ENCODE measurements at places on chromosomes 2 and 18.

DNA sequence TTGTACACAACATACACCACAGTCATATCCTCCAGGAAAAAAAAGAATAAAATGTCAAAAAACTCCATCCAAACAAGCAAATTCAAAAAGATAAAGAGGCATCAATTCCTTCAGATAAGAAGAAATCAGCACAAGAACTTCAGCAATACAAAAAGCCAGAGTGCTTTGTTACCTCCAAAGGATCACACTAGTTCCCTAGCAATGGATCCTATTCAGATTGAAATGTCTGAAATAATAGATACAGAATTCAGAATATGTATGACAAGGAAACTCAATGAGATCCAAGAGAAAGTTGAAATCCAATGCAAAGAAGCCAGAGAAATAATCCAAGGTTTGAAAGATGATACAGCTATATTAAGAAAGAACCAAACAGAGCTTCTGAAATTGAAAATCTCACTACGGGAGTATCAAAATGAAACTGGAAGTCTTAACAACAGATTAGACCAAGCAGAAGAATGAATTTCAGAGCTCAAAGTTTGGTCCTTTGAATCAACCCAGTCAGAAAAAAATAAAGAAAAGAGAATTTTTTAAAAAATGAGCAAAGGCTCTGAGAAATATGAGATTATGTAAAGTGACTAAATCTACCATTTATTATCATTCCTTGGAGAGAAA is 80.6 kb downstream of the TRABD2A start:
- DNase-seq: no peak

DNA sequence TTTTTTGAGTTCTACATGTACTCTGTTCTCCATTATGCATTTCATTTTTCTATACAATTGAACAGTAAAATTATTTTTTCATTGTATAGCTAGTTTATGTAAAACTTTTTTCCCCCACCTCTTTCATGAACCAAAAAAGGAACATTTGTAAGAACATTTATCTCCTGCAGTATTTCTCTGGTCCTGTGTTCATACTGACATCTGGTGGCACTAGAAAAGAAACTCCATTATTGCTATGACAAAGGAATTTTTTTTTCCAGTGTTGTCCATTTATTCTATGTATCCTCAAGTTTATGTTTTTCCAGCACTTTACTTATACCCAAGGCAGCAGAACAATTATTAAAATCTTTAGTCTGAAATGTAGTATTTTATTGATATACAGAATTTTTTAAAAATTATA is 27.4 kb upstream of the CHAC2 start:
- no peak for DNase-seq

DNA sequence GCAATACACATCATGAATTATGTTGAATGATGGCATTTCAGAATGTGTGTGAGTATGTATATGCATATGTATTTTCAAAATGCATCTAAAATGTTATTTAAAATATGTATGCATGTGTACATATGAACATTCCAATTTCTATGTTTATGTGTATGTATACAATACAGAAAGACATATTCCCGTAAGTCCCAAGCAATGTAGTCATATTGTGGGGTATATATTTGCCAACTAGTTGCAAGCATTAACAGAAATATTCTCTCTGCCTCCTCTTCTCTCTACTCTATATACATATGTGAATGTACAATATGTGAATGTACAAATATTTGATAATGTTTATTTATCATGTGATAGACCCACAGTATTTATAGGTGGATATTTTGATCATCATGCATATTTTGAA is 345.8 kb upstream of the ZEB2 start:
- no peak for DNase-seq

DNA sequence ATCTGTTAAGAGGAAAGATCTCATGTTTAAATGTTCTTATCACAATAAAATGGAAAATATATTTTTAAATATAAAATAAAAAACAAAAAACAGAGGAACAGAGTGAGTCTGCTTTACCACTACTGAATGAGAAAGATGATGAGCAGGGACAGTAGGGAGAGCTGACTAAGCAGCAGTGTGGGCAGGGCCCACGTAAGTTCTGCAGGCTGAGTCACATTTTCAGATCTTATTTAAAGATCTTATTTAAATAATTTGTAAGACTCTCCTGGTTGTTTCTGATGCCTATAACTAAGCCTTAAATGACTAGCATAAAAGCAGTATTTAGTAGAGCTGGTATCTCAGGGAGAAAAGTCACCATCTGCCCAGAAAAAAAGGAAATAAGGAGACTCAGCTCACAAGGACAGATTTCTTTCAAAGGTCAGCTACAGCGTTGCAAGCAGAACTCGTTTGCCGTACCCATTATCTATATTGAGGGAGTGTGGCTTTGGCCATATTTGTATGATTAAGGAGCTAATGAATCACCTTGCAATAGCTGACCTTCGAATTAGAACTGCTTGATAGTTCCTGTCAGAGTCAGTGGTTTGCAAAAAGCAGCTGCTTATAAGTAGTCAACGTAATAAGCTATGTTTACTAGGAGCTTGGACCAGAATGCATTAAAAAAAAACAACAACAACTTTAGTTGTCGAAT is 322.1 kb upstream of the CHAC2 start:
- DNase-seq: no peak

DNA sequence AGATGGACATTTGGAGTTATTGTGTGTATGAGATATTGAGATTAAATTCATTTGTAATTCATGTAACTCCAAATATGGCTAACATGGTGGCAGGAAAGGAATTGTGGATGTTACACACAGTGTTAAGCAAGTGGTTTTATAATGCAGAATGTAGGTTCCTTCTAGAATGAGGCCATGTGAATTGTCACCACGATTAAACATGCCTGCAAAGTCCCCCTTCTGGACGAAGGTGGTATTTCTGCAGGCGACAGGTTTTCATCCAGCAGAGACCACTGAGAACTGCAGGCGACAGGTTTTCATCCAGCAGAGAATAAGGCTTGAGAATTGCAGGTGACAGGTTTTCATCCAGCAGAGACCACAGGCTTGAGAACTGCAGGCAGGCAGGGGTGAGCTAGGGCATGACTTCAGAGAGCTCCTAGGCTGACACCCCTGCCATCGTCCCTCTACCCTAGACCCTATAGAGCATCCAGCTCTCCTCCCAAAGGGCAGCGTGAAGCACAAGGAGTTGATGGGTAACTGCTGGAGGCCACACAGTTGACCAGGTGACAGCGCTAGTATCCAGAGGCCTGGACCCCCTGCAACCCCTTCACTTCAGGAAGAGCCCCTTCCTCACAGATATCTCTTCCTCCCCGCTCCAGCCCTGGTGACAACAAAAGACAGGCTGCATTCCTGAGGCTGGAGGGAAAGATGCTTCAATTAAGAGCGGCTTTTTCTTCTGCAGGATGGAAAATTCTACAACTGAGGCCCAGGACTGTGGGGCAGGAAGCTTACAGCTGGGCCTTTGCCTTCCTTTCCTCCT is 175.8 kb downstream of the LOXHD1 start:
- DNase-seq: no peak

DNA sequence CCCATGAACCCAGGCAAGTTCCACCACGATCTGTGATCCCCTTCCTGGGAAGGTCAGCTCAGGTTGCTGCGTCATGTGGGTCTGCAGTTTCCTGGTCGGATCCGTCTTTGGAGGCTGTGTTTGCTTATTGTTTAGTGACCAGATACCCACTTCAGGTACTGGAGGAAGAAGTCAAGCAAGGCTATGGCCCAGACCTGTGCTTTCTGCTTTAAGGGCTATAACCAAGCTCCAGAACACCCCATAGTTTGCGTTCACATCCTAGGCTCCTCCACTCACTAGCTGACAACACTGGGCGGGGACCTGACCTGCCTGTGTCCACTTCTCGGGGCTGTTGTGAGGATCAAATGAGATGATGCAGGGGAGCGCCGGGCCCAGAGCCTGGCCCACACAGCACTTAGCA is 44.0 kb downstream of the MAL start:
- DNase-seq: no peak

- no peak for DNase-seq
Observed at GRCh38 chr2:20205069-20205468, 19.9 kb downstream of the SDC1 start.

DNA sequence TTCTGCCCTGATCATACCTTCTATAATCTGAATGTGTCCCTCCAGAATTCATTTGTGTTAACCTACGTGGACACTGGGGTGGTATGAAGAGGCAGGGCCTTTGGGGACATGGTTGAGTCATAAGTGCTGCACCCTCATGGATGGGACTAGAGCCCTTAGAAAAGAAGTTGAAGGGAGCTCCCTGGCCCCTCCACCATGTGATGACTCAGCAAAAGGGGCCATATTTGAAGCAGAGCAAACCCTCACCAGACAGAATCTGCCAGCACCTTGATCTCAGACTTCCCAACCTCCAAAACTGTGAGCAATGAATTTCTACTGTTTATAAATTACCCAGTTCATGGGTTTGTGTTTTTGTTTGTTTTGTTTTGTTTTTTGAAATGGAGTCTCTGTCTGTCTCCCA is 33.4 kb upstream of the CD207 start:
- no peak for DNase-seq

GRCh38 chr2:19649142-19649541 is 252.6 kb downstream of the TTC32 start:
- no peak for DNase-seq

DNA sequence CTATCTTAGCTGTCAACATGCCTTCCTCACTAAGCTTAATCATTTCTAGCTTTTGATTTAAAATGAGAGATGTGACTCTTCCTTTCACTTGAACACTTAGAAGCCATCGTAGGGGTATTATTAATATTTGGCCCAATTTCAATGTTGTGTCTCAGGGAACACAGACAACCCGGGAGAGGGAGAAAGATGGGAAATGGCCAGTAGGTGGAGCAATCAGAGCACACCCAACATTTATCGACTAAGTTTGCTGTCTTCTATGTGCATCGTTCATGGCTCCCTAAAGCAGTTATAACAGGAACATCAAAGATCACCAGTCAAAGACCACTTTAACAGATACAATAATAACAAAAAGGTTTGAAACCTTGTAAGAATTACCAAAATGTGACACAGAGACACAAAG is 110.2 kb downstream of the OLA1 start:
- no peak for DNase-seq

GRCh38 chr18:10072671-10073175 is 158.9 kb downstream of the VAPA start:
- no peak for DNase-seq

DNA sequence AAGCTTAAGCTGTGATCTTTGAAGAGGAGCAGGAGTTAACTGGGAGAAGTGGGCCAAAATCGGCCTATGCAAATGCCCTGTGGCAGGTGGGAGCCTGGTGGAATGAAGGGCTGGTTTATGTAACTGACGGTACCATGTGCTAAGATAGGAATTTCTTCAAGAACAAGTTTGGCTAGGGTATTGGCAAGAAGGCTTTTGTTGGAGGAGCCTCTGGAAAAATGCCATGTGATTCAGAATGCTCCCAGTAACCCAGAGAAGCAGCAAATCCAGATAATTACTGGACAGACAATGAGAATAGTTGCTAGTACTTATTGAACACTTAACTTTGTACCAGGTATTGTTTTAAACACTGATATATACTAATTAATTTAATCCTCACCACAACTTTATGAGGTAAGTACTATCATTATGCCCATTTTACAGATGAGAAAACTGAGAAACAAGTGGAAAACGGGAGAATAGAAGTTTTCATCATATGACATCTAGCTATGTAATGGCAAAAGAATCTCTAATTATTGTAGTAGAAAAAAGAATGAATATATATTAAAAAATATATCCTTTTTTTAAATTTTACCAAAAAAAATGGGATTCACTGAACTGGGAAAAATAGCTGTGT is 9.1 kb upstream of the FAM124B start:
- DNase-seq: no peak

GRCh38 chr2:28516950-28517349 is 21.1 kb downstream of the PLB1 start:
- DNase-seq: no peak

DNA sequence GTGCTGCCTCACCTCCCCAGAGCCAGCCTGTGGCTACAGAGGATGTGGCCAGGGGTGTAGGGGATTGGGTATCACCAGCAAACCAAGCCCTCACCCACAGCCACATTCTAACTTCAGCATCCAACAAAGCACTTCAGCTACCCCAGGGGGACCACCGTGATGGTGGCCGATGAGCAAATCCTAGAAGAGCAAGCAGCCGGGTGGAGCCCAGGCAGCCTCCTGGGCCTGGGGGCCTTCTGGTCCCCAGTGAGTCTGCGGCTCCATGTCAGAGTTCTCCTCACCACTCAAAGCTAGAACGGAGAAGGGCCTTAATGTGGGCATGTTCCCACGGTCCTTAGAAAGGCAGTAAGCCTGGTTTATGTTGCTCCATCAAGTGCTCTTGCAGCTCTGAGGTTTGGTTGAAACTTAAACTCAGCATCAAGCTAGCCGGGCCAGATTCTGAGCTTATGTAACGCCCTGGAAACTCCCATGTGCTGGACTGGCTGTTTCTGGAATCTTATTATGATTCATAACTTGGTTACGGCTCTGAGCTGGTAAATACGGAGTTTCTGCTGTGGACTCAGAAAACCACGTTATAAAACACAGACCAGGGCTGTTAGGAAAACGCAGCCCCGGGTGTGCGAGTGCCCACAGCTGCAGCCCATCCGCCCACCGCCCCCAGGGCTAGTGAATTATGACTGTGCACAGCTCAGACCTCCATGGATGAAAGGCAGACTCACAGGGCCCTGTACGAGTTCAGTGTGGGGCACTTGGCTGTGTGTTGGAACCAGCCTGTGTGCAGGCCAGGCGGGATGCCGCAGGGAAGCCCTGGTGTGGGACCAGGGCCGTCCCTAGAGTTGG is 99.8 kb downstream of the SEPTIN10 start:
- no peak for DNase-seq

DNA sequence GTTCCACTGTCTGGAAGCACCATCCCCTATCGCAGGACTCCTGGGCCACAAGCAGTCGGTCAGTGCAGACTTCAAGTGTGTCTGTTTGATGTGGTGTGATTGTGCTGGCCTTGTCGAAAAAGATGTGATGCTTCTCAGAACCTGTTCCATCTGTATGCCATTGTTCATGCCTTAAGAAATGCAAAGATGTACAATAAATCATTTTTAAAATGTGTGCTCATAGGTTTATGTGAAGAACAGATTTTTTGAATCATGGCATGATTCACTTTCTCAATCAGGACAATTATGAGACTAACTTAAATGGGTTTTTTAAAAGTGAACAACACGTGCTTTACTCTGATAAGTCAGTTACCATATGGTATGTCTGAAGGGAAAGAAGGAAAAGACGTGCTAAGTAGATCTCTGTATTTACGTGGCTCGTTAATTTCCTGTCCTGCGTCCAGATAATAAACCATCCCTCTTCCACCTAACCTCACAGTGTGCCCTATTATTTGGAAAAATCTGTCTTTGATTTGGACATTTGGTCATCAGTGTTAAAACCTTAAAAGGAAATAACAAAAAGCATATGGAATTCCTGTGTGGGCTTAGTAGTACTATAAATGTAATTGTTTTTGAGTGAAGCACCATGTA is 54.9 kb downstream of the PRKRA start:
- no peak for DNase-seq

- DNase-seq: no peak
Observed at GRCh38 chr18:6666012-6666685, 63.4 kb upstream of the ARHGAP28 start.

DNA sequence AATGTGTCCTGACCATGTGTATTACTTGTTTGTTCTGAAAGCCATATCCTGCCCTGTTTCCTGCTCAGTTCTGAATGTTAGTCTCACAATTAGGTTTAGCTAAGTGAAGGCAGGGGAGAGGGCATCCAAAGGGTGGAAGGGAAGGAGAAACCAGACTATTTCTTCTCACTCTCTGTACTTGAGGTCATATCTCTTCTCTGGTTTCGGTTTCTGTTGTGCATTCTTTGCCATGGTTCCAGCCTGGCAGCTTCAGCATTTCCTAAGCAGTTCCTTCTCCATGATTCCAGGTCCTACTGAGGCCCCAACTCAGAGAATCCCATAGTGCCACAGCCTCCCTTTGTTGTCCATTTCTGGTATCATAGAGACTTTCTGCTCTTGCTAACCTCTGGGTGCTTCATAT is 40.3 kb upstream of the HNMT start:
- no peak for DNase-seq
